ENCODE measurements at places on chromosomes 2 and 18.

DNA sequence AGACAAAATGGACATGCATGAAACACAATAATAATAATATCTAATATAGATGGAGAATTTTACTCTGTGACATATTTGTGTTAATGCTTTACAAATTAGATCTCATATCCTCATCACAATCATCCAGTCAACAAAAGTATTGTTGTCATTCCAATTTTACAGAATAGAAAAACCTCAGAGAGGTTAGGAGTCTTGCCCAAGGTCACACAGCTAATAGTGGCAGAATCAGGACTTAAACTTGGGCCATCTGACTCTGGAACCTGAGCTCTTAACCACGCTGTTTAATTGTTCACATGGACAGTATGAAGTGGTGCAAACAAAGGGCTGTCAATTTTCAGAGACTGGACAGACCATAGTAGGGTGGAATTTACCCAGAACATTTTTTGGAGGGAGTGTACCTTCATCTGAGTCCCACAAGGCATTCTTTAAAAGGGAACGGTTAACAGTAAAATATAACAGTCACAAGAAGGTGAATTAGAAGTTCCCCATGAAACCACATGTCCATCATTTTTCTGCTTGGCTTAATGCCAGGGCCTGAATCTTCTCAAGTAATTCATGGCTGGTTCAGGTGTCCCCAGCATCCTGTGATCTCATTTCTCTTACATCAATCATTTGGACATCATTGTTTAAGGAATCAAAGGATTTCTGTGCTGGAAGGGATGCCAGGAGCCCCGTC, 35.4 kb upstream of the CCDC93 start:
- DNase-seq = no peak

DNA sequence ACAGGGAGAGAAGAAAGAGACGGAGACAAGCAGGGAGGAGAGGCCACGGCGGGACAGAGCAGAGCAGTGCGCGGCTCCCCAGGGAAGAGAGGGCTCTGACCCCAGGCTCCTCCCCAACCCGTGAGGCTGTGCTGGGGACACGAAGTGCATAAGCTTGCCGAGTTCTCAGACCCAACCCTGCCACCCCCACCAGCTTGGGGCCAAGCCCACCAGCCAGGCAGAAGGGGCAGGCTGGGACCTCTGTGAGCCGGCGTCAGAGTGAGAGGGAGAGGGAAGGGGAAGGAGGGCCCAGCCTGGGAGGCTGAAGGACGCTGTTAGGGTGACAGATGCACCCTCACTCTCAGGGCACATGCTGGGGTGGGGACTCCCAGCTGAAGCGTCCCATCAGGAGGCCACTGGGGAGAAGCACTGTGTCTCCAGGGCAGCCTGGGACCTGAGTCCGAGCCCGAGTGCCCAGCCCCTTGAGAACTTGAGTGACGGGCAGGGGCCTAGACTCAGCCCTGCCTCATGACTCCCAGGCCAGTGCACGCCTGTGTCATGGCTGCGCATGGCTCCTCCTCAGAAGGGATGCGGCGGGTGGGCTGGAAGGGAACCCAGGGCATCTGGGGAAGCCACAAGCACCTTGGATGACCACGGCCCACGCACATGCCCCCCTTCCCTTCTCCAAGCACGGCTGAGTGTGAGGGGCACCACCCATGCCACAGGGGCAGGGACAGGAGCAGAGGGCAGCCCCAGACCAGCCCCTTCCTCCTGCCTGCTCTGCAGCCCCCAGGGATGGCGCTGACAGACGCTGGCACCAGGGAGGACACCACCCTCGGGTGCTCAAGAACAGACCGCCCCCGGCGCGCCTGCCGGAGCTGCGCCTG, 31.0 kb downstream of the MTERF4 start:
- DNase-seq = no peak

- no peak for DNase-seq
Measured at GRCh38 chr2:3598912-3599854, 4.3 kb downstream of the COLEC11 start.

GRCh38 chr2:18626256-18626668, 36.9 kb upstream of the NT5C1B start:
- DNase-seq = no peak

DNA sequence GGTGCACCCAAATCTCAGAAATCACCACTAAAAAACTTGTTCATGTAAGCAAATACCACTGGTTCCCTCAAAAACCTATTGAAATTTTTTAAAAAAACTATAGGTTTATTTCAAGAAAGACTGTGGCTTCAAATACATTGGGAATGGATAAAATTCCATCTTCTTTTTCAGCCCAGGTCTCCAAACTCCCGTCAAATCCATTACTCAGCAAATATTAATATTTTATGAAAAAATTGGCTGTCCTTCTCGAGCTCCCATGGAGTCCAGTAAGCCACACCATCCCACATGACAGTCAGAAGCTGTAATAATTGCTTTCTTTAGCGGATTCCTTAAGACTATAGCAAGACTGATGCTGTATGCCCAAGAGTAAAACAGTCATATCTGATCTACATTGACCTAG, 204.4 kb upstream of the DOK6 start:
- no peak for DNase-seq

- no peak for DNase-seq
Measured at GRCh38 chr2:178412047-178412446, 38.9 kb downstream of the PRKRA start.

- DNase-seq = no peak
Measured at GRCh38 chr2:166417669-166418068, 41.9 kb upstream of the SCN9A start.

GRCh38 chr2:217033186-217033585, 173.3 kb upstream of the TNP1 start:
- DNase-seq = no peak

Data from CD4-positive, alpha-beta T cell treated with Interleukin-4 for 4 hours (primary cell).